ENCODE measurements at places on chromosomes 12 and 14. TPM values are rescaled to one million over a fixed set of nuclear protein-coding genes. Genes with fewer than 3 reads are reported as not detected.

CACNA1C gene
- polyA plus RNA-seq, result 1.6 TPM

OR6C2 gene
- not detected for polyA plus RNA-seq

SSTR1 gene
- 1.3 TPM for polyA plus RNA-seq

ZNF891 gene
- polyA plus RNA-seq, result 0.36 TPM

LRIG3 gene
- 4.8 TPM for polyA plus RNA-seq

KRT77 gene
- polyA plus RNA-seq, result not detected

KCNA5 gene
- polyA plus RNA-seq, result 1.4 TPM

MYF5 gene
- not detected for polyA plus RNA-seq

B3GNT4 gene
- 1.3 TPM for polyA plus RNA-seq

ARHGDIB gene
- polyA plus RNA-seq, result 38.1 TPM

MPHOSPH9 gene
- polyA plus RNA-seq, result 3.7 TPM

SIX4 gene
- 4.9 TPM for polyA plus RNA-seq

HOXC5 gene
- not detected for polyA plus RNA-seq

PLEKHG7 gene
- polyA plus RNA-seq, result not detected

NPAS3 gene
- 5.1 TPM for polyA plus RNA-seq

LTB4R2 gene
- 3.0 TPM for polyA plus RNA-seq

OR6C3 gene
- not detected for polyA plus RNA-seq

CLEC4E gene
- polyA plus RNA-seq, result 6.3 TPM

TGM1 gene
- 1.8 TPM for polyA plus RNA-seq

LBHD2 gene
- not detected for polyA plus RNA-seq

TPH2 gene
- polyA plus RNA-seq, result not detected

CLEC6A gene
- not detected for polyA plus RNA-seq

HOXC4 gene
- not detected for polyA plus RNA-seq

SLCO1B1 gene
- polyA plus RNA-seq, result not detected

NDUFA12 gene
- 154 TPM for polyA plus RNA-seq

SMCO2 gene
- polyA plus RNA-seq, result 0.39 TPM

KRT78 gene
- polyA plus RNA-seq, result not detected

IL31 gene
- polyA plus RNA-seq, result not detected

ADCY6 gene
- polyA plus RNA-seq, result 8.9 TPM

SLC7A7 gene
- 2.7 TPM for polyA plus RNA-seq

NTF3 gene
- polyA plus RNA-seq, result 2.1 TPM
